ENCODE measurements at places on chromosomes 1 and 21. TPM values are rescaled to one million over a fixed set of nuclear protein-coding genes. Genes with fewer than 3 reads are reported as not detected.

Gene TDRD5
- not detected for polyA plus RNA-seq

Gene MAP10
- polyA plus RNA-seq: 1.1 TPM

Gene GJA9
- polyA plus RNA-seq: not detected

Gene MCOLN3
- polyA plus RNA-seq: 2.7 TPM

Gene STMN1
- 49.9 TPM for polyA plus RNA-seq

- DNase-seq: peak; percentile 36
These were observed 18.0 kb upstream of the ADARB1 start for GRCh38 chr21:45056296-45056904.

- no peak for DNase-seq
These were observed 132.3 kb downstream of the GLIS1 start for GRCh38 chr1:53606651-53607051.

DNA sequence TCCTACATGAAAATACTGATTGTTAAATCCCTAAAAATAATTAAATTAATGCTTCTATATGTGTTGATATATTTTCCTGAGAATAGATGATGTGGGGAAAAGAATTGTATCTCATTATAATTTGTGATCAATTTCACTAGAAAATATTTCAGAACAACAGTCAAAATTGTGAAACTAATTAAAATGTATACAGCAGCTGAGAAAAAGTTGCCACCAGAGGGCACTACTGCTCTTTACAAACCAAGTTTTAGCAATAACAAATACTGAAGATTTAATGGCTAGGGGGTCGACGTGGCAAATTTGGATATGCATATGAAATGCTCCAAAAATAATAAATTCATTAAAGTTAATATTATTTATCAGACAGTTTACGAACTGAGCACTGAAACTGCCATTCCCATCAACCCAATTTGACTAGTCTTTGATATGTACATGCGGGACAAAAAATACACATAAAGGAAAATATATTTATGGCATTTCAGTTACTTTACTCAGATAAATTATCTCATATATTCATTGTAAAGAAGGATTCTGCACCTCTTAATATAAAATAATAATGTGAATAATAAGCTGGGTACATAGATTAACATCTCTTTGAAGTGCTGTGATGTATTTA is 96.3 kb upstream of the TMPRSS15 start:
- DNase-seq: peak; percentile 6

- no peak for DNase-seq
These were observed 96.0 kb upstream of the PAXBP1 start for GRCh38 chr21:32867597-32867996.

DNA sequence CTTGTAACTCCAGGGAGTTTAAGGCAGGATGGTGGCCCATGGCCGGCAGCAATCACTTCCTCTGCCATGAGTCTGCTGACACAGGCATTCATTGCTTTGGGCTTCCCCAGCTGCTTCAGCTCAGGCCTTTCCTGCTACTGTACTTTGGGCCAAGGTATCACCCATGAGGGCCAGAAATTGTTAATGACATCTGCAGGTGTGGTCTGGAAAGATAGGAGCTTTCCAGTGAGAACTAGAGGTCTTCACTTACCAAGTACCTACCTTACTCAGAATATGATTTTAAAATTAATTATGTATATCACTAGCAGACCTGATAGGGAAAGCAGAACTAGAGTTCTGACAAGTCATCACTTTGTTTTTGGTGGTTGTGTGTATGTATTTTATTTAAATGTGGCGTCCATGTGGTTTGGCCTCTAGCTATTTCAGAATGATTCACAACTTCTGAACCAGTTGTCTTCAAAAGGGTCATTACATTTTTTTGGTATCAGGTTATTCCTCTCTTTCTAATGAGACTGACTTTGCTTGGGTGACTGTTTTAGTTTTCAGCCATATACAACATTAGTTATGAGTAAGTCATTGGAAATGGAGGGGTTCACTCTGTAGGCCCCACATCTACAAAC is 2.7 kb downstream of the RGL1 start:
- no peak for DNase-seq

DNA sequence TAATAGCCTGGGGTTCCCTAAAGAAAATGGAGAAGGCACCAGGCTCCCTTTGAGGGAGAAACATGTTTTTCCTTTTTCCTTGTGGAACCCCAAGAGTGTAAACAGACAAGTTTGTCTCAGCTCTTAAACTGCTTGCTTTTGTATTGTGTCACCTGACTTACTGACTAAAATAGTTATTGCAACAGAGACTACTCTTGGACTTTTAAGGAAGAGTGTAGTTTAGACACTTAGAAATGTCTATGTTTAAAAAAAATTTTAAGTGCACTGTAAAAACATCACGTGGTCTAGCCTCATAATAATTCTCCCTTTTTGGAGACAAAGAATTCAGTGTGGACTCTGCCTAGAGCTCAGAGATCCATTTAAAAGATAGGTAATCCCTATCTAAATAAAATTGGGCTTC is 141.1 kb downstream of the TRIM33 start:
- no peak for DNase-seq

DNA sequence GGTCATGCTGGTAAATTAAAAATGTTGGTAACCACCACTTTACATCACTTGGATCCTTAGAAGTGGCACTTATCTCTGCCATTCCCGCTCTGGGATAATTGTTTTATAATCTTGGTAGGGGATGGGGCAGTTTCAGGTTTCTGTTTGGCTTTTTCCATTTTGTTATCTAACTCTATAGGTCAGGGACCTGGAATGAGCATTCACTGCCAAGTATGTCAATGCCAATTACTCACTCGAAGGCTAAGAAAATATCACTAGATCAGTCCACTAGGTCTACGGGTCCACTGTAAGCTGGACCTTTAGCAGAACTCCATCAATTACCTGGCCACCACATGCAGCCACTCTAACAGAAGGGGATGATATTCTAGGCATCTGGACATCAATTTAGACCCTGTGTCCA is 4.5 kb upstream of the DIP2A start:
- DNase-seq: no peak

- DNase-seq: no peak
These were observed 81.5 kb downstream of the SCMH1 start for GRCh38 chr1:41160498-41161110.

DNA sequence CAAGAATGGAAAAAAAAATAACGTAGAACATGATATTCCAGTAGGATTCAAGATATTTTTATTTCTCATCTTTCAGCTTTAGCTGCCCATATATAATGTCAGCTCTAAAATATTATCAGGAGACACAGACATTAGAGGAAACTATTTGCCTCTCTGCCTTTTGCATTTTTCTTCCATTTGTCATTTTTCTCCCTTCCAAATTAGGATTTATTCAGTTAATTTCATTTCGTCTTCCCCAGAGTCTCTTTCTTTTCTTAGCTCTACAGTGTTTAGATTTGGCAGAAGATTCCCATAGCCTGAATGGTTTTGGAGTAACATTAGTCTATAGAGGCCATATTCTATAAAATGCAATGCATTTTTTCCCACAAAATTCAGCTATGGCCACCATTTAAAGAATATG is 5.1 kb upstream of the ENAH start:
- no peak for DNase-seq

- DNase-seq: no peak
These were observed 156.0 kb downstream of the SLC45A1 start for GRCh38 chr1:8473891-8474300.

GRCh38 chr1:162385280-162385623 is 3.7 kb downstream of the C1orf226 start:
- DNase-seq: no peak

DNA sequence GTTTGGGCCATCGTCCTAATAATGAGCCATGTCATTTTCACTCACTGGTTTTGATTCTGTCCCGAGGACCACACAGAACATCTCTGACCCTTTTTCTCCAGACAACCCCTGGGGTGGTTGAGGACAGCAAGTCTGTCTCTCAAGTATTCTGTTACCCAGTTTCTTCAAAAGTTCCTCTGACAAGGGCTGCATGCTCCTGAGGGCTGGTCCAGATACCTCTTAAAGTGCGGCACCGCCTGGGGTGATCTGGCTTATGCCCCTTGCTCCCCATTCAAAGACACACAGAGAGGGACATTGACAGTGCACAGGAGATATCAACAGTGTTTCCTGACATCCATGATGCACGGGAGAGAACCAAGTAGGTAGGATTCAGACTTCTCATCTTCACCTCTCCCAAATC is 132.9 kb upstream of the EDN2 start:
- DNase-seq: no peak

DNA sequence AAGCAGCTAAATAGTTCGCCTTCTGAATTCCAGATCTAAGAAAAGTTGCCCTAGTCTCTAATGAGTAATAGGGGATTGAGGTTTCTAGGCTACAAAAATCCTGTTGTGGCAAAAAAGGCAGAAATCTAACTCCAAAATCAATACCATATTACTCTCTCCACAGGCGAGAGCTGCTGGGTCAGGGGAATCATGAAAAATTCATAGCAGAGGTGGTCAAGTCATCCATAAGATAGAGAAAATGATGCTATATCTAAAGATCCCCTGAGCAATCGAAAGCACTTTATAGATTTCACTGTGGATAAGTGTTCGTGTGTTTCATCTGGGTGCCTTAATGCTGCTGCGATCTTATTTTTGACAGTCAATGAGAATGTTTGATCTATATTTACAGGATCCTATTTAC is 417.7 kb downstream of the AGBL4 start:
- no peak for DNase-seq

DNA sequence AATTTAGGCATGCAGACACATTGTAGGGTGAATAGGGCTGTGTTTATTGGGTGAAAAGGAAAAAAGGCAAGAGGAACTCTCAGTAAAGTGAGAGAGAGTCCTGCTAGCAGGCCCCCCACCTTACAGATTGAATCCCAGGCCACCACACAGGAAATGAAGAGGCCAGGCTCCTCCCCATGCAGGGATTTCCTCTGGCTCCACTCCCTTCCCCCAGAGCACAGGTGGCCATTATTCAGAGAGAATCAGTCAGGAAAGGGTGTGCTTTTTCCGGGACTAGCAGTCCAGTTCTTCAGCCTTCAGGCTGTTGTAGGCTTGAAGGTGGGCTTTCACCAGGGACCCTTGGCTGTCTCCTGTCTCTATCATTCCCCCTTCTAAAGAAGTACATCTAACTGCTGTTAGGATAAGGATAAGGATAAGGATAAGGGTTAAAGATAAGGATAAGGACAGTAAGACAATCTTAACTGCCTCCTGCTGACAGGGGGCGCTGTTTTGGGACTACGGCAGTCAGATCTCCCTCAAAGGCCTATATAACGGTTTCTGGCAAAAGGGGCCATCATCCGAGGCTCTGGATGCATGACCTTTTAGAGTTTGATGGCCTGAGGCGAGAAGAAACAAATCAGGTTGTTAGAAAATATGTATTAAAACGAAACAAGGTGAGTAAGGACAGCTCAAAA is 26.3 kb downstream of the ZNF648 start:
- DNase-seq: no peak

DNA sequence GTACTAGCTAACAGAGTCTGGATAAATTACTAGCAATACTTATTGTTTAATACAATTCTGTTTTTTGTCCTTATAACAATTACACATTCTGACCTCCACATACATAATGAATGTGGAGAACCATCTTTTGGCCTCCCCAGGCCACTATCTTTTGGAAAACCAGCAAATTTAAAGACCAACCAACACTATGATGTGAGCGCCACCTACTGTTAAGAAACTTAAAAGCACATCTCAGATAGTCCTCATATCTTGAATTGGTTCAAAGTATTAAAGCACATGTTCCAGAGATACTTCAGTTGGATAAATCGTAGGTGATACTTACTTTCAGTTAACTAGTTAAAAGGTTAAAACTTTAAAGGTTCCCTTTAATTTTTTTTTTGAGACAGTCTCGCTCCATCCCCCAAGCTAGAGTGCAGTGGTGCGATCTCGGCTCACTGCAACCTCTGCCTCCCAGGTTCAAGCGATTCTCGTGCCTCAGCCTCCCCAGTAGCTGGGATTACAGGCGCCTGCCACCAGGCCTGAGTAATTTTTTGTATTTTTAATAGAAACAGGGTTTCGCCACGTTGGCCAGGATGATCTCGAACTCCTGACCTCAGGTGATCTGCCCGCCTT is 29.3 kb upstream of the USP1 start:
- no peak for DNase-seq

- DNase-seq: no peak
These were observed 867.3 kb downstream of the PLA2G4A start for GRCh38 chr1:187696073-187696472.

- DNase-seq: no peak
These were observed 84.2 kb downstream of the EPHB2 start for GRCh38 chr1:22794647-22795365.

GRCh38 chr1:61270761-61271411 is 188.5 kb downstream of the NFIA start:
- no peak for DNase-seq

DNA sequence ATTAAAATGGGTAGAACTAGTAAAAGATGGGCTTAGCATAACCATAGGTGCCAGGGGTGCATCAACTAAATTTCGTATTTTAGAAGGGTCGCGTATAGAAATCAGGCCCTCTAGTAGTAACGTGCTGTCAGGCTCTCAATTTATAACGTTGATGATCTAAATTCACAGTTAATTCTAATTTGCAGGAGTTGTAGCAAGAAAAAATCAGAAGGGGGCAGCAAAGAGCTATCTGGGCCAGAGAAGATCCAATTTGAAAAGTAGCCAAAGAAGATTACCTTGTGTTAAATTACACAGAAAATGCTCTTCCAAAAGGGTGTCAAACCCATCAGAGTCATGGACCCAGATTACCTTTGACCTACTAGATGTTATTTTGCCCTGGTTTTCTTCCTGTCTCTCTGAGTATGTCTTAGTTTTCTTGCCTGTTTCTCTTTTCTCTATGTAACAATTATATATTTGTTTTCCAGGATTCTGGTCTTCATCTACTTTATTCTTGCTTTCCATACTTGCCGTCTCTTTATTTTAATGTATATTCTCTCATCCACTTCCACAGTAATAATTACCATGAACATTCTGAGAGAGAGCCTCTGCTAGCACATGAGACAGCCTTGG is 1030.9 kb downstream of the AMY1C start:
- no peak for DNase-seq

- DNase-seq: peak; percentile 41
These were observed 12.6 kb downstream of the FLG2 start for GRCh38 chr1:152347116-152347728.

- no peak for DNase-seq
These were observed 1.8 kb downstream of the LRRC3 start for GRCh38 chr21:44456915-44457736.

Data from heart right ventricle (tissue), 16 donors.